Endothelial cell of umbilical vein (primary cell): ENCODE measurements at places on chromosomes 2 and 18. TPM values are rescaled to one million over a fixed set of nuclear protein-coding genes. Genes with fewer than 3 reads are reported as not detected.
A peak's percentile ranks its signal among the peaks of the same experiment; 100 is the strongest.

DNA sequence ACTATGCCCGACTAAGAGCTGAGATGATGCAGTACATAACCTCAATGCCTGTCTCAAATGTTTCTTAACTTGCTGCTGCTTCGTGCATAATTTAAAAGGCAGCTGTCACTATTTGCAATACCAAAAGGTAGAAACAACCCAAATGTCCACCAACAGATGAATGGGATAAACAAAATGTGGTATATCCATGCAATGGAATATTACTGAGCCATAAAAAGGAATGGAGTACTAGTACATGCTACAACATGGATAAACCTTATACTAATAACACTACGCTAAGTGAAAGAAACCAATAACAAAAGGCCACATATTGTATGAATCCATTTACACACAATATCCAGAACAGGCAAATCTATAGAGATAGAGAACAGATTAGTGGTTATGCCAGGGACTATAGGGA lies 13.0 kb upstream of the DGKD start:
- no peak overlapping the region for H3K27ac ChIP-seq
- no peak for DNase-seq
- H3K27me3 ChIP-seq = no peaks in the 10 kb centered on the region

DNA sequence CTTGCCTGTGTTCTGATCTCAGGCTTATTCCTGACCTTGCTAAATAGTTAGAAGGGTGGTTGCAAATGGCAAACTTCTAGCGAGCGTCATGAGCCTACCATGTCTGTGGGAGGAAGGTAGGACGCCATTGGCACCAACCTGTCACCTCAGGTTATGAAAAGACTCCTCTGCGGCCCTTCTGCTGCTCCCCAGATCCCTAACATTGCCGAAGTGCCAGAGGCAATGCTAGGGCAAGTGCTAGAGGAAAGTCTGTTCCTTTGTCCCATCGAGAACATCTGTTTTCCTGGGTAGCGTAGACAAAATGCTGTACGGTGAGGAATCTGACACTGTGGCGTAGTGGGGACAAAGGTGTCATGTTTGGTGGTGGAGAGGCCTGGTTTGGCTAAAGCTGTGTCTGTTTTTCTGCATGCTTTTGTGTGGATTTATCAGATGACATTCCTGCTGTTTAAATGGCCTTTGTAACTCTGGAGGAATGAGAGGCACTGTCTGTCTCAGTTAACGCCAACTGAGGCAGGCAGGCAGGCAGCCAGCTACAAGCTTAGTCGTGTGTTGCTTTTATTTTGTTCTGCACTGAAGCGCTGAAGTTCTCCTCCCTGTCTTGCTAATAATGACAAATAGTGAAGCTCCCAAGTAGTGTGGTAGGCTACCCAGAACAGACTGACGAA lies 94.1 kb downstream of the PRPF40A start:
- H3K27ac ChIP-seq = no peak overlapping the region
- H3K27me3 ChIP-seq = no peaks in the 10 kb centered on the region
- H3K36me3 ChIP-seq = peaks cover 9% of the 10 kb centered on the region
- no peaks in the 10 kb centered on the region for H3K4me1 ChIP-seq
- no peak overlapping the region for H3K4me3 ChIP-seq

GRCh38 chr2:166230024-166230723 lies 102.4 kb upstream of the SCN1A start:
- H3K4me3 ChIP-seq = no peak overlapping the region
- DNase-seq = peak; percentile 57
- H3K27ac ChIP-seq = peak overlapping the region; percentile 17
- no peaks in the 10 kb centered on the region for H3K27me3 ChIP-seq
- H3K36me3 ChIP-seq = no peaks in the 10 kb centered on the region

ADD2 gene
- total RNA-seq = not detected in 2 replicates

- DNase-seq = no peak
- H3K4me3 ChIP-seq = no peak overlapping the region
- H3K27me3 ChIP-seq = no peaks in the 10 kb centered on the region
- no peak overlapping the region for H3K27ac ChIP-seq
- no peaks in the 10 kb centered on the region for H3K36me3 ChIP-seq
- H3K4me1 ChIP-seq = no peaks in the 10 kb centered on the region
These were observed 1396.3 kb upstream of the CELF4 start for GRCh38 chr18:38961880-38962279.

- no peak for DNase-seq
- H3K36me3 ChIP-seq = no peaks in the 10 kb centered on the region
- H3K27me3 ChIP-seq = no peaks in the 10 kb centered on the region
- H3K4me3 ChIP-seq = no peak overlapping the region
- peaks cover 4% of the 10 kb centered on the region for H3K4me1 ChIP-seq
These were observed 152.3 kb downstream of the DIS3L2 start for GRCh38 chr2:232113821-232114220.

LINC00305 gene
- total RNA-seq = not detected in 2 replicates

IL1B gene
- total RNA-seq = not detected in 2 replicates

GRCh38 chr2:140975237-140975636 lies 1155.6 kb downstream of the LRP1B start:
- H3K4me1 ChIP-seq = no peaks in the 10 kb centered on the region
- H3K27me3 ChIP-seq = no peaks in the 10 kb centered on the region
- no peaks in the 10 kb centered on the region for H3K36me3 ChIP-seq
- H3K27ac ChIP-seq = no peak overlapping the region
- peak; percentile 56 for DNase-seq
